ENCODE measurements at places on chromosomes 3 and 15.

DNA sequence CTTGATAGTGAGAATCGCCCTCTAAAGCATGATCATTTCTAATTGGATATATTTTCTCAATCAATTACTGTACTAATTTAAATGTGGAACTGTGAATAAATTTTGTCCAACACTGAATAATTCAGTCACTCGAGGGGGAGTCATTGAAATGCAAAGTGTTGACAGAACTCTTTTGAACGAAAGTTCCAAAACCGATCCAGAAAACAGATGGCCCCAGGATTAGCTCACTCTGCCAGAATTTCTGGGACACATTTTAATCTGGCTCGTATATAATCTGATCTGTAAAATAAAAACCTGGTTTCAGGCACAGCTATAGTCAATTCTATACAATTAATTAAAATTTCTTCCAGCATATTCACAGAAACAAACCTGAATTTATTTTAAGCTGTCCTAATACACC, 580.4 kb downstream of the ROBO1 start:
- no peak for DNase-seq

- DNase-seq: peak; percentile 16
Observed at GRCh38 chr15:48644827-48645557, 517 bp downstream of the FBN1 start.

DNA sequence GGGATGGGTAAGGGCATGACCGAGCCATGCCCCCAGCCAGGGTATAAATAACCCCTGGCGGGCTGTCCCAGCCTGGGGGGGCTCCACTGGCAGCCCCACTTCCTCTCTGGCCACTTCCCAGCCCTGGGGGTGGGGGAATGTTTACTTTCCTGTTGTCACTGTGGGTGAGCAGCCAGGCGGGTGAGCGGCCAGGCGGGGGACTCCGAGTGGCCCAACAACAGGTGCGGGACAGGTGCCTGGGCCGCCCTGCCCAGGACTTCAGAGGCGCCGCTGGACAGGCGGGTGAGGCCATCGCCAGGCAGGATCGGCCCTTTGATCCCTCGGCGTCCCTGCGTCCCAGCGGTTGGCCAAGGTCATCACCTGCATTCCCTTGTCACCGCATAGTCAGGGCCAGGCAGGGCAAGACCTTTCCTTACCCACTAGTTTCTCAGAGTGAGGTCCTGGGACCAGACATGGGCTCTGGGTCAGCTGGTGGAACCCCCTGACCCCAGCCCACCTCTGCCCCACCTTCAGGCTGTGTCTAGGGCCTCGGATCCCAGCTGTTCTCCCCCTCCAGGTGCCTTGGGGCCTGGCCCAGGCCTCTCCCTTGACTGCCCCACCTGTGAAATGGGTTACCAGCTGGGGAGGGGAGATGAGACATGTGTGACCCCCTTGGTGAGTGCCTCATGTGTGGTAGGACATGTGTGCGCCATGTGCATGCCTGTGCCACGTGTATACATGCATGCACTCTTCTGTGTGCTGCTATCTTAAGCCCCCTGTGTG, 16.6 kb downstream of the SEMA3F start:
- DNase-seq: no peak

- no peak for DNase-seq
Observed at GRCh38 chr3:2765002-2765579, 345.1 kb downstream of the IL5RA start.

DNA sequence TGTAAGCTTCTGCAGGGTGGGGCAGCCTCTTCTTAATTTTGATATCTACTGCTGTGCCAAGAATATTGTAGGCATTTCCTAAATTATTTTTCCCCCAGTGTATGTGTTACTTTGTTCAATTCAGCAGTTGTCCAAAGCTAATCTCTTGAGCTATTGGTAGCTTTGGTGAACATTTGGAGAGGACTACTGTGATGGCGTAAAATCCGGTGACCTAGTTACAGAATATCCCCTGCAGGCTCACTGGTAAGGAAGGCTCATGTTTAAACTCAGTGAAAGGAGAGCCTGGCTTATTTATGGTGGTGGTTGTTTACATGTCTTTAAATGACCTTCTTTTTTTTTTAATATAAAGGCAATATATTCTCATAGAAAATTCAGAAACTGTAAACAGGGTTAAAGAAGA, 105.6 kb downstream of the LPP start:
- no peak for DNase-seq

DNA sequence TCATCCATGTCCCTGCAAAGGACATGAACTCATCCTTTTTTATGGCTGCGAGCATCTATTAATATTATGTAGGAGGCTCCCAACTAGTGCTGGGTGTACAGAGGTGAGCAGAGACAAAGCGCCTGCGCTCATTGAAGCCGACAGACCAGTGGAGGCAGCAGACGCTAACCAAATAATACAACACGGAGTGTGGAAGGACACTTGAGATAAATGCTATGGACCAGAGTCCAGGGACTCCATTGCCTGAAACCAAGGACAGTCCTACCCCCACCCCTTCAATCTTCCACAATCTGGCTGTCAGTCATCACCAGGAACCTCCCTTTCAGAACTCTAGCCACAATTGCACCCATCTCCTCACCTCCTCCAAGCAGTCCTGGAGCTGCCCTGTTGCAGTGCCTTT, 41.5 kb downstream of the KLHL6 start:
- no peak for DNase-seq

GRCh38 chr3:2656806-2657777, 453.1 kb downstream of the IL5RA start:
- DNase-seq: no peak

GRCh38 chr3:164208048-164208447, 870.2 kb downstream of the SI start:
- DNase-seq: no peak

DNA sequence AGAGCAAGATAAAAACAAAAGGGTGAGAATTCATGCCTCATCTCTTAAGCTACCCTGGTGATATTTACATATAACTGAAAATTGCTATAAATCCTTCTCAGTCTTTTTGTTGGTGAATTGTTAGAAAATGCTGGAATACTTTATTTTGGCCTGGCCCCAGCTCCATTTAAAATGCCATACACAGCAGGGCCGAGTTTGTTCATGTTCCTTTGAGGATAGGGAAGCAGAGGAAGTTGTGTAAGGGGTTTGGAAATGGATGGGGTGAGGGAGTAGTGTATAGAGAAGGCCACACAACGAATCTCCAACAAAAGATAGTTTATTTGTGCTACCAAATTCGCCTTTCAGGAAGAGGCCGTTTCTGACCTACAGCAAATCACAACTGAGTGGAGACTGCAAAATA, 78.6 kb upstream of the ADAMTS9 start:
- no peak for DNase-seq

- DNase-seq: no peak
Observed at GRCh38 chr3:31710123-31710803, 177.5 kb downstream of the STT3B start.

- no peak for DNase-seq
Observed at GRCh38 chr3:142943349-142943748, 20.1 kb downstream of the PAQR9 start.

DNA sequence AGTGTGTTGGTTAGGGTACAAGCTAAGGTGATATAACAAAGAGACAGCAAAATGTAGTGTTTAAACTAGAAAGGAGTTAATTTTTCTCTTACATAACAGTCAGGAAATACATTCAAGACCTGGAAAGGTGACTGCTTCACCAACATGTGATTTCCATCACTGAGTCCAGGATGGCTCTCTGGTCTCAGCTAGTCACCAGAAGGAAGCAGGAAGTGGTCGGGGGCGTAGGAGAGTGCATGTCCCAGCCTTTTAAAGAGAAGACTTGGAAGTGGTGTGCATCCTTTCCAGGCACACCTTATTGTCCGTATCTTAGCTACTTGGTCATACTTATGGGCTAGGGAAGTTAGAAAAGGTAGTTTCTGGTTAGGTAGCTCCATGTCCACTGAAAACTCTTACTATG, 11.1 kb upstream of the UBE2Q2 start:
- DNase-seq: no peak

- DNase-seq: no peak
Observed at GRCh38 chr3:61848885-61849284, 287.5 kb downstream of the PTPRG start.

GRCh38 chr3:142022381-142022780, 127.0 kb downstream of the TFDP2 start:
- DNase-seq: no peak

- DNase-seq: no peak
Observed at GRCh38 chr15:52067545-52067926, 45.0 kb downstream of the BCL2L10 start.

DNA sequence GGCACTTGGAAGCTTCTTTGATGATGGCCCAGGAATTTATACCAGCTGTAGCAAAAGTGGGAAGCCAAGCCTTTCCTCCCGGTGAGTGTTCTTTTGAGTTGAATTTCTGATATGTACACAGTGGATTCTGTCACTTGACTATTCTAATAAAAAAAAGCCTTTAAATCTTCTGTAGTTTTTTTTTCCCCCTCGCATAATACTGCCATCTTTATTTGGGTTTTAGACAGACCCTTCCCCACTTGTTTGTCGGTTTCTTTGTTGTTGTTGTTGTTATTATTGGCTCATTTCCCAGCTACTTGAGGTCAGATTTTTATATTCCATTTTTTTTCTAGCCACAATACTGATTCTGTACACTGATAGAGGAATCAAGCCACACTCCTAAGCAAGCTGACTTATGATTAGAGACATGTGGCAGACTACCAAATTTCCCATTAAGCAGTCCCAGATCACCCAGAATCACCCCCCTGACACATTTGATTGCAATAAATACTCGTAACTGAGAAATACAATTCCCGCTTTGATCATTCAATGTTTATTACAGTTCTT, 122.4 kb upstream of the IL12A start:
- no peak for DNase-seq

GRCh38 chr3:19147905-19148767, at the start of gene KCNH8:
Gene KCNH8, plus strand, starts transcription at chr3:19148510. Its CDS starts 210 bp downstream, at chr3:19148720.
- peak; percentile 9 for DNase-seq

DNA sequence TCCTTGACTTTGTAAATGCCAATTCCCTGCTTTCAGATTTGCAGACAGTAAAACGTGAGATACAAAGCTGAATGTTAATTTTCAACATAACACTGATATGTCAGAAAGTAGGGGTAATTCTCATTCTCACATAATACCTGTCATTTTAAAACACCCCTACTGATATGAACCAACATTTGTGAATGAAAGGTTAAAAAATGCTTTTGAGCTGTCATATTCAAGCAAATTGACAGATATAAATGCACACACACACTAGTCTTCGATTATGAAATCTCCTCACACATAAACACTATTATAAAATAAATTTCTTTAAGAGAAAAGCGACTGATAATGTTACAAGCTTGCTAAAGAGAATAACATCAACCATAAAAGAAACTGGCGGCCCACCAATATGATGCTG, 128.8 kb downstream of the PEAK1 start:
- no peak for DNase-seq

DNA sequence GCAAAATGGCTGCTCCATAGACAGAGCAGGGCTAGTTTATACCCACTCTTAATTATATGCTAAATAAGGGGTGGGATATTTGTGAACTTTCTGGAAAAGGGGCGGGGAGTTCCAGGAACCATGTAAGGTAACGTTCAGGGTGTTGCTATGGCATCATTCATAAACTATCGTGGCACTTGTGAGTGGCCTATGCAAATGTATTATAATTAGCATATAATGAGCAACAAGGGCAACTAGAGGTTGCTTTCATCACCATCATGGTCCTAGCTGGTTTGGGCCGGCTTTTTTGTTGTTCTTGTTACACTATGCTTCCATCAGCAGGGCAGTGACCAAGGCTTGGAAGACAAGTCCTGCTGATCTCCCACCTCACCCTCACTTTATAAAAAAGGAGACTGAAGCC, 43.2 kb upstream of the FGD5 start:
- DNase-seq: no peak

DNA sequence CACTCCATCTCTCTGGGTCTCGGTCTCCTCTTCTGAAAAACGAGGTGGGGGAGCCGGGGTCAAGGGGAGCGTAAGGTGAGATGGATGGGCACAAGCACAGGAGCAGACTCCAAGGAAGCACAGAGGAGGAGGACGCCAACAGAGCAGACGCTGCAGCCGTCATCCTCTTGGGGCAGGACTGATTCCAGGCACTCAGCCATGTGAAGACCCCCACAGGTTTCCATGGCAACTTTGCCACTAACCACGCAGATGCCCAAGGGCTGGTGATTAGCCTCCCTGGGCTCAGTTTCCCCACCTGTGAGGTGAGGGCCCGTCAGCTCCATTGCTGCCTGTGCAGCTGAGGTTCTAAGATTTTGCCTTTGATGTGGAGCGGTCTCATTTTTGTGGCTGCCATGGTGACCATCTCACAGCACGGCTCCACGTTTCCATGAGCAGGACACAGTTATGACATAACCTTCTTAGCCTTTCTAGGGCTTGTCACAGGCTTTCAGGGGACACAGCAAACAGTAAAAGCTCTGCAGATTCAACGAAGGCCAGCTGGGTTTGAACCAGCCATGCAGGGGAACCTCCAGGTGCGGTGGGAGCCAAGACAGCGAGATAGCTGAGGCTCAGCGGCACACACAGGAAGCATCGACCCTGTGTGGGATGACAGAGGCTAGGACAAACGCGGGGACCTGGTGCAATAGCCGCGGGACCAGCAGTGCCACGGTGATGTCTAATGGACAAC, 170.3 kb downstream of the NUP210 start:
- no peak for DNase-seq

DNA sequence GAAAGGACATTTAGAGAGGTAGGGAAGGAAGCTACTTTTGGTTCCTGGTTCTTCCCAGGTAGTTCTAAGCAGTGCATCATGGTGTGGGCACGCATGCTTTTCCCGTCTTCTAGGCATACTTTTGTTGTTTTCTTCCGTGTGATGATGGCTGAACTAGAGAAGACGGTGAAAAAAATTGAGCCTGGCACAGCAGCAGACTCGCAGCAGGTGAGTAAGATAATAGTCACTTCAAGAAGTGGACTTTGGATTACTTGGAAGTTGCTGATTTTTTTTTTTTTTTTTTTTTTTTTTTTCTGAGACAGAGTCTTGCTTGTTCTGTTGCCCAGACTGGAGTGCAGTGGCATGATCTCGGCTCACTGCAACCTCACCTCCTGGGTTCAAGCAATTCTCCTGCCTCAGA, 17.9 kb downstream of the FANCD2OS start:
- DNase-seq: no peak

DNA sequence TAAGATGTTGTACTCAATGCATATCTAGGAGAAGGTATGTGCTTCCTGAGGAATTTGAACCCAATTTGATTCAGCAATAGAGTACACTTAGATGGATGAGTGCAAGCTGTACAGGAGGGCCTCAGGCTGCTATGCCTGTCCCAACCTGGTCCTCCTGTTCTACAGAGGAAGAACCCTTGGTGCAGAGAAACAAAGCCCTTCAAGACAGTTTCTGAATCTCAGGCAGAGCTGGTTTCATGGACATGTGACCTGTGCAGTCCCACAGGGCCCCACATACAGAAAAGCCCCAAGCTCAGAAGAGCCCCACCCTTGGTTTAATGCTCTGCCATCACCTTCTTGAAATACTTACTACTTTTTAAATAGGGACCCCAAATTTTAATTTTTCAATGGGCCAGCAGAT, 15.3 kb downstream of the FOXP1 start:
- DNase-seq: no peak

- DNase-seq: peak; percentile 62
Observed at GRCh38 chr15:63497642-63498467, 6.5 kb upstream of the USP3 start.

DNA sequence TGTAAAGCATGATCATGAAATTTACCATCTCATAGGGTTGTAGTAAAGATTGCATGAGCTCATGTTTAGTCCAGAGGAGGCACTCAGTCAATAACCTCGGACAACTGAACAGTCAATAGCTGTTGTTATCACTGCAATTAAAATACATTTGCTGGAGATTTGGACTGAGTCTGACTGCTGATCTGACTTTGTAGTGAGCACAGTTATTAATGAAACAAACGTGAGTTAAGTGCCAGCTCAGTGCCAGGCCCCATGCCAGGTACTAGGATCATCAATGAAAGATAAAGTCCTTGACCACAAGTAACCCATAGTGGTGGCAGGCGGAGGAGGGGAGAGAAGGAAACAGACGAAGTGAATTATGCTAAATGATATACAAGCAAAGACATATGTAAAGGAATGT, 43.7 kb upstream of the PRICKLE2 start:
- no peak for DNase-seq
